SK-N-MC (cell line): ENCODE measurements at places on chromosomes 5 and 9.

DNA sequence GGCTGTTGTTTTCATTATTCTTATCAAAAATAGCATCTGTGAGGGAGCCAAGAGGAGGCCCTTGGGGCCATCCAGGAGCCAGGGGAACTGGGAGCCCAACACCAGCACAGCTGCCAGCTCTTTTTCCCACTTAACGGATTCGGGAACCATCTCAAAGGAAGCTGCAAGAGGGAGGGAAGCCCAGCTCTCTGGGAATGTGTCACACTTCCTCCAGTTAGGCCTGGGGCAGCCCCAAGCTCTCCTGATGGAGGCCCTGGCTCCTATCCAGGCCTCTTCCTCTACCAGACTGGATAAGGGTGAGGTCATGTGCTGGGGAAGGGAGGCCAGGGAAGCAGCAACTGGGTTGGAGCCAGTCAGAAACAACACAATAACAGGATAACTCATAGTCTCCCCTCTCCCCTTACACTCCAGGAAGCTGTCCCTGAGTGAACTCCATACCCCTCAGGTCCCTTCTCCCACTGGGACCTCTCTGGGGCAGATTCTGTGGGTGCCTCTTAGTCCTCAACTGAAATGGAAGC lies 12.7 kb downstream of the CSF2 start:
- DNase-seq, result no peak

- DNase-seq, result no peak
These were observed 133.9 kb downstream of the PBX3 start for GRCh38 chr9:125881042-125881441.

DNA sequence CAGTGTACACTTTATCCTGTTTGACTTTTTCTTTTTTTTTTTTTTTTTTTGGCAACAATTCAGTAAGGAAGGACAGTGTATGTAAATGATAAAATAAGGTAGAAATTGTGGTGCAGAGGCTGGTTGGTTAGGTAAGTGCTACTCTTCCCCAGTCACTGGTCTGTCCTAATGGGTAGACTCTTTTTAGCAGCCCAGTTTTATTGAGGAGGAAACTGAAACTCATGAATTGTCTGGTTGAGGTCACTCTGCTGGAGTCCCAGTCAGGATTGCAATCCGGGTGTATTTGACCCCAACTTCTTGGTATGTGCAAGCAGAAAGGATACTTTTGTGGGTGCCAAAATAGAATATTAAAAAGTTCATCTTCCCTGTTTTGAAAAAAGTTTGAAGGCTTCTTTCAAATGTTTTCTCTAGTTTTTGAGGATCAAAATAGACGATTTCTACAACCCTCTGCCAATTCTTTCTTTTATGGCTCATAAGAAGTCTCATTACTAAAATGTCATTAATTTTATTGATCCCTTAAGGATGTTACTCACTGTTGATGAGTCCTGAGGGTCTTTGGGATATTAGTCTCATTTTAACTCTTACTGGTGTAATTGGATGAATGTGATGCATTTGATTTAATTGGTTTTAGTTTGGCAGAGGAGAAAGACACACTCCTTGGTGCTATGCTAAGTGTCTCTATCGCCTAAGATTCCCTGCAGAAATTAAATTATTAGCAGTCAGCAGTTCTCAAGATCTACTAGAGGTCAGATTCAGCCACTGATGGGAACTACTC lies 171.9 kb downstream of the KDM4C start:
- no peak for DNase-seq

- no peak for DNase-seq
These were observed 53.4 kb downstream of the PUM3 start for GRCh38 chr9:2790466-2790865.

- no peak for DNase-seq
These were observed 17.3 kb downstream of the MAMDC2 start for GRCh38 chr9:70060883-70061507.

- DNase-seq, result no peak
These were observed 20.8 kb upstream of the TCERG1 start for GRCh38 chr5:146426305-146426704.

- DNase-seq, result no peak
These were observed 67.6 kb downstream of the MEIKIN start for GRCh38 chr5:131877873-131878272.

DNA sequence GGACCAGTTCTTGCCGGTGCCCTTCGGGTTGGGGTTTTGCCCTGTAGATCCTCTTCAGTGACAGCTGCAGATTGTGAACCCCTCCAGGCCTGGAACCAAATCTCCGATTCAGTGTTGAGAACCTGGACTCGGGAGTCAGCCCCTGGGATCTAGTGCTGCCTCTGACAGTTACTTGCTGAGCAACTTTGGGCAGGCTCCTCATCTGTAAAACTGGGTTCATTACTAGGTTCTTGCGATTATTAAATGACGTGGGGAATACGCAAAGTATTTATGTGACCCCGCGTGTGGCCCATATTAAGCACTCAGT lies 600 bp downstream of the ERCC6L2 start:
- no peak for DNase-seq

DNA sequence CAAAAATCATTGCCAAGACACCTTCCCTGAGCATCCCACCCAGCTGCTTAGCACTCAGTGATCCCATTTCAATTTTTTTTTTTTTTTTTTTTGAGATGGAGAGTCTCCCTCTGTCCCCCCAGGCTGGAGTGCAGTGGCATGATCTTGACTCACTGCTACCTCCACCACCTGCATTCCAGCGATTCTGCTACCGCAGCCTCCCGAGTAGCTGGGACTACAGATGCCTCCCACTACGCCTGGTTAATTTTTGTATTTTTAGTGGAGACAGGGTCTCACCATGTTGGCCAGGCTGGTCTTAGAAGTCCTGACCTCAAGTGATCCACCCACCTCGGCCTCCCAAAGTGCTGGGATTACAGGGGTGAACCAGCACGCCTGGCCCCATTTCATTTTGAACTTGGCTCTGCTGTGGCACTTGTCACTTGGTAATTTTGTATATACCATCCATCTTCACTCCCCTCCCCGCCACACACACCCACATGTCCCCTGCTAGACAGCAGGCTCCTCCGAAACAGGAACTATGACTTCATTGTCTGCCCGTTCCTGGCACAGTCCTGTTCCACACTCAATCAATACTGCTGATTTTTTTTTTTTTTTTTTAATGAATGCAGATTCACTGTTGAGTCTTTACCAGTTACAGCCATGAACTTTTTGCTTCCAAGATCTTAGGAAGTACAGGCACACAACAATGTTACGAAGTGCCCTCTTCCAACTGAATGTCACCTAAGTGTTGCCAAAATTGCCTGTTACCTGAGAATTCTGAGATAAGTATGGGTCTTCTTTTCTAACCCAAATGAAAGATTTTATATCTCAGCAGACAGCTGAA lies 17.3 kb upstream of the ZBTB34 start:
- DNase-seq, result no peak

DNA sequence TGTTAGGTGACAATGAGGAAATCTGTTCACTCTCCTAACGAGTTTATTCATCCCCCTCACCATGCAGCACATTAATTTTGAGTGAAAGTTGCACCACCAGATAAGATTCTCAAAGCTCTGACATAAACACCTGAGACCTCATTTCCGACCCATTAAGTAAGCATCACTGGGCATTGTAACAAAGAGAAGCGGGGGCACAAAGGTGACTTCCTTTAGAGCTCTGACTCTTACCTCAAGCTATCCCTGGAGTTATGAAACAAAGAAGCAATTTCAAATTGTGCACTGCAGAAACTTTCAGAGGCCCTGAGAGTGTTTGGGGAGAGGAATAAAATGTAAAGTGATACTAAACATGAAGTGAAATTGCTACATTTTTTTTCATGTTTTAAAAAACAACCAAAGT lies 29.5 kb downstream of the C5orf15 start:
- no peak for DNase-seq

DNA sequence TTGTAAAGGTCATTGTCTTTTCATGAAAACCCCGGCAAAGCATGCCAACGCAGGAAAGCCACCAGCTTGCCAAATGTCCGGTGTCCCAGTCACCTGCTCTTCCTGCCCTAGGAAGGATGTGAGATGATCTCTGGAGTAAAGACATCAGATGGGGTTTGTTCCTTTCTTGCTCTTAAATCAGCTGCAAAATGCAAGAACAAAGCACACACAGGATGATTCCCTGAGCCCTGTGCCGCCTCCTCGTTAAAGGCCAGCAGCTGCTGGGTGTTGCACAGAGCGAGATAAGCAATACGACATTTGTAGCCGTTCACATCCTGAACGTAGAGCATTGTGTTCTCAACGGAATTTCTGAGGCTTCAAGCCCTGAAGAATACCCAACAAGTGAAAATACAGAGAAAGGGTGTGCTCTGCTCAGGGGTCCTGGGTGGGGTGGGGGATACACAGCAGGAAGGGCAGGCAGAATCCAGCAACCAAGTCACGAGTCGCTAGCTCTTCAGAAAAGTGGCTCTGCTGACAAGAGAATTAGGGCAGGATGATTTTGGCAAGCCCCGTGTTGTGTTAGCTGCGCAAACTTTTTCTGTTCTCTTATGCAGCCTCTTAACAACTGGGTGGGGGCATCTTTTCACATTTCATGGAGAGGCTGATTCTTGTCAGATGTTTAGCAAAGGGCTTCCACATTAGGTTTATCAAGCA lies 229.2 kb upstream of the MAP3K1 start:
- DNase-seq, result no peak

- no peak for DNase-seq
These were observed 10.4 kb upstream of the APTX start for GRCh38 chr9:33011831-33012230.

DNA sequence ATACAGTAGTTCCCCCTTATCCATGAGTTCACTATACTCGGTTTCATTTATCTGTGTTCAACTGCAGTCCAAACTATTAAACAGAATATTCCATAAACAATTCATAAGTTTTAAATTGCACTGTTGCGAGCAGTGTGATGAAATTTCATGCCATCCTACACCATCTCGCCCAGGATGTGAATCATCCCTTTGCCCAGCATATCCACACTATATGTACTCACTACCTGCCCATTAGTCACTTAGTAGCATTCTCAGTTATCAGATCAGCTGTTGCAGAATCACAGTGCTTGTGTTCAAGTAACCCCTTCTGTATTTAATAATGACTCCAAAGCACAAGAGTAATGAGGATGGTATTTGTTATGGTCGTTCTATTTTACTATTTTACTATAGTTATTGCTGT lies 51.5 kb downstream of the SHOC1 start:
- DNase-seq, result no peak

GRCh38 chr9:76793784-76794431 lies 29.7 kb downstream of the PCA3 start:
- DNase-seq, result no peak

GRCh38 chr9:20664501-20664900 lies 19.6 kb upstream of the FOCAD start:
- DNase-seq, result no peak

GRCh38 chr9:100170085-100170484 lies 71.0 kb downstream of the INVS start:
- DNase-seq, result no peak

DNA sequence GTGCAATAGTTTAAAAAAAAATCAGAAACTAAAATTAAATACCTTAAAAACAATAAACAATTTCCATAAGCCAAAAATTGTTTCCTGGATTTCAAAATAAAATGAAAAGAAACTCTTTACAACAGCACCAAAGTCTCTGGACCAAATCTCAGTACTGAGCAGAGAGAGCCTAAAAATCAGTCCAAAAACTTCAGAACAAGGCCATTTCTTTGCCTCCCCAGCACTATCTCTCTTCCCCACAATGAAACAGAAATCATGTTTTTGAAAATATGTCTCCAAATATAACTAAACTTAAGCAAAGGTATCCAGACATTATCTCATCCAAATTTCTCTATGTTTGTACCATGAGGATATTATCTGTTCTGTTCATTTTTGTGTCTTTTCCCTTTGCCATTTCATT lies 1.0 kb downstream of the FREM1 start:
- no peak for DNase-seq

- no peak for DNase-seq
These were observed 58.1 kb upstream of the SV2C start for GRCh38 chr5:76025069-76025468.

DNA sequence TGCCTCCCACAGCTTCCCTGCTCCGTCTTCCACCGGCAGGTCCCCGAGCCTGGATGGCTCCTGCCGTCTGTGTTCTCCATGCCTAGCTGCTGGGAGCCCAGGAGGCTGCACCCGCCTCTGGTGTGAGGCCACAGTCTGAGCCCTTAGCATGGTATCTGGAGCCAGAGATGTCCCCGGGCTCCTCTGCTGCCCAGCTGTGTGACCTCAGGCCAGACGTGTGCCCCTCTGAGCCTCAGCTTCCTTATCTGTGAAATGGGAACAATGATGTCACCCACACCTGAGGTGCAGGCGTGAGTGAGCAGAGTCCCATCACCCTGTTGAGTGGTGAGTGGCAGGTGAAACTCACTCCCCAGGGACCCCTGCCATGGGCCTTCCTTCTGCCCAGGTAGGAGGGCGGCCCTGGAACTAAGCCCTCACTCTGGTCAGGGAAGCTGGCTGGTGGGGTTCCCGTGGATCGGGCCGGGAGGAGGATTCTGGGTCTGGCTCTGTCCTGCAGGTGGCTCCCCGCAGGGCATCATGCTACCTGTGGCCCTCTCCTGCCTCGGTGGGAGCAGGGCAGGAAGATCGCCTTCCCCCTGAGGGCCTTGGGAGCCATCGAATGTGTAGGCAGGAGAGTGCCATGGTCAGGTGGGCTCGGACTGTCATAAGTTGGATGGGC lies 239.0 kb downstream of the PBX3 start:
- no peak for DNase-seq

- DNase-seq, result no peak
These were observed 5.6 kb upstream of the LCN2 start for GRCh38 chr9:128143525-128144238.

DNA sequence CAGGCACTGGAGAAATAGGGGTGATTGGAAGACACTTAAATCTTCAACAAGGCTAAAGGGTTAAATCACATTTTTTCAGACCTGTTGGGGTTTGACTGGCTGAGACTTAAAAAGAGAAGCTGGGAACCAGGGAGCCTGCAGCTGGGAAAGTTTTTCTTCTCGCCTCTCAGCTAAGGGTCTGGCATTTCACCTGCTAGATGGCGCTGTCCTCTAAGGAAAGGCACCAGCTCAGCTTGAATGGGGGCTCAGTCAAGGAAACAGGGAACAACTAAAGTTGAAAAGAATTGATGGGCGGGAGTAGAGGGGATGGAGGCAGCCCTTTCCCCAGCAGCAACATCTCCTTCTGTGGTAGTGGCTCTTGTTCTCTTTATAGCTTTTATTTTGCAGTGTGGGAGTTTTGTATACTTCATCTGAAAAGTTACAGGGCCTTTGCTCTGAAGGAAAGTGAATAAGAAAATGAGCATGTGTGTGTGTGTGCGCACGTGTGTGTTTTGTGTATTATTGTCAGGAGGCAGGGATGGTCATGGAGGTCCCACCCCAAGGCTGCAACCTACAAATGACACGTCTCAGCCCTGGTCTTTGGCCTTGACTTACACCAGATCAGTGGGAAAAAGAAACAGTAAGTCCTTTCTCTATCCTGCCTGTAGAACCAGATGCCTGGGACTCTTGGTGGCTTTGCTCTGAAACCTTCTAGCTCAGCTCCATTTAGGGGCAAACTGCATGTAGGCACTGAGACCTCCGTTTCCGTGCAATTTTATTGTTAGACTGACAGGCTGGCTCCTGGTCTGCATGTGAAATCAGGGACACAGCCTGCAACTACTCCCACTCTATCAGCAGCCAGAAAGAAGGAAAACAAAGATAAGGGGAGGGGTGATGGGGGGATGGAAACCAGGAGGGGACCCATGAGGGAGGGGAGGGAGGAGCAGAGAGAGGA lies 316.2 kb upstream of the CLINT1 start:
- DNase-seq, result peak; percentile 47
